ENCODE measurements at places on chromosomes 16 and 17. TPM values are rescaled to one million over a fixed set of nuclear protein-coding genes. Genes with fewer than 3 reads are reported as not detected.

DNA sequence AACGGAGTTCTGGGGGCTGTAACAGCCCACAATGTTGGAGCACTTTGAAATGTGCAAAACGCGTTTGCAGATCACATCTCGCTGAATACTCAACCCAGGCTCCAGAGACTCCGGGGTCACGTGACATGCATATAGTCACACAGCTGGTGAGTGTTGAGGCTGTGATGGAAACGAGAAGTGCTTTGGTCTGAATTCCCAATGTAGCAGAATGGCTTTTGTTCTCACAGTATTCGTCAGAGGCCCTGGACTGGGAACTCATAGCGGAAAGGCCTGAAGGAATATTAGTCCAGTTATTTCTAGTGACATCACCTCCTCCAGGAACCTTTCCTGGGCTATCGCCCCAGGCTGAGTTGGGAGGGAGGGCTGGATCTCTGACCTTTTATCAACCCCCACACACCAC, 95.8 kb upstream of the CRHR1 start:
- DNase-seq, result no peak

Gene PTX4
- total RNA-seq, result not detected

DNA sequence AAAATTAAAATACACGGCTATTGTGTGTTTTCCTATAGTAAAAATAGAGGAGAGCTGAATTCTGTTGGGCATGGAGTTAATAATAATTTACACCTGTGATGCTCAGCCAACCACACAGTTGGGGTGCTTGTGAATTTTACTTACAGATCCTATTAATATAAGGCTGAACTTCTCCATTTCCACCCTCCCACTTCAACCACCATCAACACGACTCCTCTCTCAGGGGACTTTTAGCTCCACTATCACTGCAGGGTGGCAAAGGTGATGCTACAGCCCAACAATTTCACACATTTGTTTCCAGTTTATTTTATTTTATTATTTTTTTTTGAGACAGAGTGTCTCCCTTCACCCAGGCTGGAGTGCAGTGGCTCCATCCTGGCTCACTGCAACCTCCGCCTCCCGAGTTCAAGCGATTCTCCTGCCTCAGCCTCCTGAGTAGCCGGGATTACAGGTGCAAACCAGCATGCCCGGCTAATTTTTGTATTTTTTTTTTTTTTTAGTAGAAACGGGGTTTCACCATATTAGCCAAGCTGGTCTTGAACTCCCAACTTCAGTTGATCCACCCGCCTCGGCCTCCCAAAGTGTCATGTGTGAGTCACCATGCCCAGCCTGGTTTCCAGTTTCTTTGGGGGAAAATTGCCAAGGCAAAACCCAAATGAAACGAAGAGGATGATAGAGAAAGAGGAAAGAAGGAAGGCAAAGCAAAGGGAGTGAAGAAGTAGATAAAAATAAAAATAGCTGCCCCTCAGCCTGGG, 57.9 kb downstream of the GNA13 start:
- DNase-seq, result no peak

DNA sequence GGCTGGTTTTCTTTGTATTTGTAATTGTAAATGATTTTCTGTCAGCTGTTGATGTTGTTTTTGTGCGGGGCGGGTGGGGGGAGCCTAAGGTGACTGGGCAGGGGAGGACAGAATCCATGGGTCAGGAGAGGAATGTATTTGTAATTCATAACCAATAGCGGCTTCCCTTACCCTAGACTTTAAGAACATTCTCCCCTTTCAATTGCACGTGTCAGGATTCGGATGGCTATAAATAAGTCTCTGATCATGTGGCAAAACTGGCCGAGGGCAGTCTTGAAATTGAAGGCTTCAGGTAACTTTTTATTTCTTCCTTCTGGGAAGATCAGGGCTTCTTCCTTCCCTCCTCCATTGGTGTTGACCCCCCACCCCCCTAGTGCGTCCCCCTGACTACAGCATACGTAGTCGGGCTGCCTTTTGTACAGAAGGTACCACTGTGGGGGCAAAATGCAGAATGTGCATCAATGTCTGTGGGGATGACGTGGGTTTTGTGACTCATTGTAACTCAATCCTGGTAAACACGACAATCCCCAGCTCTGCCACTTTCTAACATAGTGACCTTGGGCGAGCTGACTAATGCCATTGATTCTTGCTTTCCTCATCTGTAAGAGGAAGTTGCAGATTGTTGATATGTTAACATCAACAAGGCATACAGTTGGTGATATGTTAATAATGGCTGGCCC, 16.2 kb downstream of the MARCHF10 start:
- no peak for DNase-seq

Gene CD300C
- not detected for total RNA-seq

- no peak for DNase-seq
Observed at GRCh38 chr17:60730273-60730672, 52.6 kb downstream of the BCAS3 start.

Gene SEC14L5
- total RNA-seq, result 1.8 TPM

Gene SLC35G6
- not detected for total RNA-seq

DNA sequence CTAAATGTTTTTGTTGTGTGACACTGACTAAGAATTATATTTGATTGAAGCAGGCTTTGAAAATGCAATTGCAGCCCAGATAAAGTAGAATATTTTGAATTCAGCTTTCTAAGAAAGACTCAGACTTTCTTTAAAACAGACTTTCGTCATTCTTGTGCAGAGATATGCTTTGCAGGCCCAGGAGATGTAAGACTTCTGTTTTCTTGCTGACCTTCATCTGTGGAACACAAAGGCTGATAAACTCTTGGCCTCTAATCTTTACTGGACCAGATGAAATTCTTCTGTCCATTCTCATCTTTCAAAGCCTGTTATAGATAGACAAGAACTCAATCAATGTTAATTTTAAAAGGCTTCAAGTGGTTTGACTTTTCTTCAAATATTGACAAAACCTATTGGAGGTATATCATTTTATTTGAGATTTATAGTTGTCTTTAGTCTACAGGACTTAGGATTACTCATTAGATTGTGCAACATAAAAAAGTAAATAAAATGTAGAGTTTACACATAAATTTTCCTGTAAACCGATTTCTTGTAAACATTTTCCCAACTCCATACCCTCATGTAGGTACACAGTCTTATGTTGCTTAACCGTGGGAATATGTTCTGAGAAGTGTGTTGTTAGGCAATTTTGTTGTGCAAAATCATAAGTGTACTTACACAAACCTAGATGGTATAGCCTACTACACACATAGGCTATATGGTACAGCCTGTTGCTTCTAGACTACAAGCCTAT, 94.2 kb downstream of the MAP2K4 start:
- DNase-seq, result no peak

All from progenitor cell of endocrine pancreas (in vitro differentiated cells).